WERI-Rb-1 (cell line): ENCODE measurements at places on chromosomes 7 and 10.

DNA sequence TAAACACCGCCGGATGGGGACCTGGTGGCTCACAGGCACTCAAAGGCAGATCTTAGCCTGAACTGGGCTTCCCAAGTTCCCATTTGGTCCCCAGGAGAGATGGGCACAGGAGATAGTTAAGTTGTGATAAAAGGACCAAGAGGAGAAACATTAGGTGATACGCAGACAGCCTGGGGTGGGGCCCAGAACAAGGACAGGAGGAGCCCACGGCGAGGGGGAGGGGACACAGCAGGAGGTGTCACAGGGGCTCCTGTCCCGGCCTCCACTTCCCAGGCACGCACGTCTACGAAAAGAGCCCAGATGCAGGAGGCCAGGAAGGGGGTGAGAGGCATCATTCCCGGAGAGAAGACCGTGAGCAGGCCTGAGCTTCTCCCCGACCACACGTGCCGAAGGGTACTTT, 16.3 kb upstream of the DNAAF5 start:
- DNase-seq, result no peak

- DNase-seq, result no peak
Measured at GRCh38 chr7:86961686-86962085, 97.8 kb downstream of the ELAPOR2 start.

DNA sequence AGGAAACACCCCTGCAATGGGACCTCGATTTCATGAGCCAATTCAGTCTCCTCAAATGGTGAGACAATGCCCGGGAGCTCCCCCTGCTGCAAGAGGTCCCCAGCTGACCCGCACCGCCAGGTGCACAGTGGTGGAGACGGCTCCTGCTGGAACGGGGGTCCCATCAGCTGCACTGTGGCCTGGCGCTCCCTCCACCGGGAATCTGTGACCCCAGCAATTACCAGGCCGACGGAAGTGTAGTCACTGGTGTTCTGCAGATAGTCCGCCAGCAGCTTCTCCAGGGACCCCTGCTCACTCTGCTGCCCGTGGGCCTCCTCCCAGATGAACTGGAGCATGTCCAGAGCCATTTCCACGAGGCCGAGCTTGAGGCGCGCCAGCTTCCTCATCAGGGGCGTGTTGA, 64.9 kb upstream of the NKX6-2 start:
- no peak for DNase-seq

- no peak for DNase-seq
Measured at GRCh38 chr7:116328161-116328560, 117.8 kb downstream of the TES start.

DNA sequence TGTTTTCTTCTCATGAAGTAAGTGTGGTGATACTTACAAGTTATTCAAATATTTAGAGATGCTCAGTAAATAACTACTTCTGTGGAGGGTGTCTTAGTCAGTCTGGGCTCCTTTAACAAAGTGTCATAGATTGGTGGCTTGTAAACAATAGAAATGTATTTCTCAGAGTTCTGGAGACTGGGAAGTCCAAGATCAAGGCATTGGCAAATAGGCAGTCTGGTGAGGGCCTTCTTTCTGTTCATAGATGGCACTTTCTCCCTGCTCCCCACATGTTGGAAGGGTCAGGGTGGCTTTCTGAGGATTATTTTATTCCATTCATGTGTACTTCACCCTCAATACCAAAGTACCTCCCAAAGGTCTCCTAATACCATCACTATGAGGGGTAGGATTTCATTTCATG, 18.4 kb downstream of the RPA3 start:
- DNase-seq, result no peak

DNA sequence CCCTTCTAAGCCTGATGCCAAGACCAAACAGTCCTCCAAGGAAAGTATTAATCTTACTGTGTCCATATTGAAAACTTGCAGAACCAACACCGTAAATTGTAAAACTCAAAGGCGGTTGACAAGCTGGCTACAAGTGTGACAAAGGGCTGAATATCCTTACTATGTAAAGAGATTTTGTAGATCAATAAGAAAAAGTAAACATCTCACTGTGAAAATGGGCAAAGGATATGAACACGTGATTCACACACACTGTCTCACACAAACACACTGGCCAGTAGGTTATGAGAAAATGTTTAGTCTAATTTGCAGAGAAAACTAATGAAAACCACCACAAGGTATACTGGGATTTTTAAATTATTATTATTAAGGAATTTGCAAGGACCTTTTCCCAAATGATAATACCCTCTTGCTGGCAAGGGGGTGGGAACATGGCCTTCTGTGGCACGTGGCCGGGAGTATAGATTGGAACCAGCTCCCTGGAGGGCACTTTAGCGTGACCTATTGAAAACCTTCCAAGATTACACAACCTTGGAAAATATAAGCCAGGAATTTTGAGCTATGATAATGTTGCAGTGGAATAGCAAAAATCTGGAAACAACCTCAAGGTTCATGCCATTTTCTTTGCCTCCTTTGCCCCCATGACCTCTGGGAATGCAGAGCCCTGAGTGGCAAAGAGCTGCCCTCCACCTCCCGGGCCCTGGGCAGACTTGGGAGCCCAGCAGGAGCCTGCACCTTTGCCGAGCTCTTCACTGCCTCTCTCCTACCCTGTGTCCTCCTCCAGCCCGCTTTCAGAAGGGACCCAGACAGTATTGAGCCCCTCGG, 26.2 kb upstream of the SLC29A3 start:
- no peak for DNase-seq

DNA sequence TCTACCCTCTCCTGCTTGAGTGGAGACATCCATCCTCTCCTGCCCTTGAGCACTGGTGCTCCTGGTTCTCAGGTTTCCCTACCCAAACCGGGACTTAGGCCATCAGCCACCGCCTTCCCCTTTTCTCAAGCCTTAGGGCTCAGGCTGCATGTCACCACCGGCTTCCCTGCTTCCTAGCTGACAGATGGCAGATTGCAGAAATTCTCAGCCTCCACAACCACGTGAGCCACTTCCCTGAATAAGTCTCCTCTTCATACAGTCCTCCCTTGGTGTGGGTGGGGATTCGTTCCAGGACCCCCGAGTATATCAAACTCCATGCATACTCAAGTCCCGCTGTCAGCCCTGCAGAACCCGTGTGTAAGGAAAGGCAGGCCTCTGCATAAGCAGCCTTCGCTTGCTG, 203.5 kb upstream of the ZNF32 start:
- peak; percentile 55 for DNase-seq

- no peak for DNase-seq
Measured at GRCh38 chr10:93313798-93314197, 168.3 kb downstream of the MYOF start.

DNA sequence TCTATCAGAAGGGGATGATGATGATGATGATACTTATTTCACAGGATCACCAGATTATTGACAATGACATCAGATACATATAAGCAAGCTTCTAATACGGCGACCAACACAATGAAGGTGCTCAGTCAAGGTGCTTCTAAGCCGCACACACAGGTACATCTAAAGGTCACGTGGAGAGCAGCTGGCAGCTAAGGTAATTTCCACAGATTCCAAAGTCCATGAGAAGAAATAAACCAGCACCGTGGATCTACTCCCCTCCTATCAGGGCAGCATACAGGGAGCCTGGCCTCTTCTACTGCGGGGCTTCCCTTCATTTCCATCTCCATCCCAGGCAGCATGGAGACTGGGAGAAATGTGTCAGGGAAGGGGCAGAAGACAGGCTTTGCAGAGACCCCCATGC, 37.5 kb downstream of the DENND11 start:
- no peak for DNase-seq

GRCh38 chr7:82044497-82045080, 274.7 kb upstream of the HGF start:
- peak; percentile 22 for DNase-seq

DNA sequence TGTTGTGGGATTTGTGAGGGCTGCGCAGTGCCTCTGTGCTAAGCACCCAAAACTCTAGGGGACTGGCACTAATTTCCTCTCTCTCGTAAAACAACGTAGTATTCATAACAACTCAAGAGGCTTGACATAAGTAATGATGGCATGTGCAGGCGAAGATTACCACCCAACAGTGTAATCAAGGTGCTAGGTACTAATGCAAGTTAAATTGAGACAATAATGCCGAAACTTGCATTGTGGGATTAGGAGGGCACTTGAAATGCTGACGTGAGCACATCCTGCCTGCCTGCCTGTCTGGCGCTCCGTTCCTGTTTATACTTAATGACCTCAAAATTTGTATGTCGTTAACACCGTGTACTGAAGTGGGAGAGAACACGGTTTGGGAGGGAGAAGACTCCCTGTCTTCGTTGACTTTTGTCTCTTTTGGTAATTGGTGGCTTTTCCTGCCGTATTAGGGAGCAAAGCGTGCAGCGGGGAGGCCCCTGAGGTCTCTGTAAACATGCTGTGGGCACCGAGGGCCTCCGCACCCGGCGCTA, 139.0 kb downstream of the MGMT start:
- no peak for DNase-seq

- DNase-seq, result peak; percentile 70
Measured at GRCh38 chr10:103605359-103606096, 112.0 kb downstream of the NEURL1 start.
